ENCODE measurements at places on chromosomes 7 and 10.

GRCh38 chr10:75663947-75664664 lies 232.7 kb downstream of the LRMDA start:
- DNase-seq, result no peak

DNA sequence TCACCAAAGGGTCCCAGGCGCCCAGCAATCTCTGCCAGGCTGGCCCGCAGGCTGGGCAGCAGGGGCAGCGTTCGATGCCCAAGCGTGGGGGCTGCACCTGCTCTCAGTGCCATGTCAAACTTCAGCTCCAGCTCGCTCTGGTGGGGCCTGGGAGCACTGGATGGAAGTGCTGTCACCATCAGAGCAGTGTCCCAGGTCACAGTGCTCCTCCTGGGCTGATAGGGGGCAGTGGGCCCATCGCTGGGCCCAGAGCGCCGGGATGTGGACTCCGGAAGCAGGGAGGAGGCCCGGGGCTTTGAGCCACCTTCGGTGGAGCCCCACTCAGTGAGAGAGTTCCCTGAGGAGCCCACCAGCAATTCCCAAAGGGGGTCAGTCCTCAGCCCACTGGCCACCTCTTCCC lies 2.2 kb downstream of the PRRT4 start:
- DNase-seq, result no peak

DNA sequence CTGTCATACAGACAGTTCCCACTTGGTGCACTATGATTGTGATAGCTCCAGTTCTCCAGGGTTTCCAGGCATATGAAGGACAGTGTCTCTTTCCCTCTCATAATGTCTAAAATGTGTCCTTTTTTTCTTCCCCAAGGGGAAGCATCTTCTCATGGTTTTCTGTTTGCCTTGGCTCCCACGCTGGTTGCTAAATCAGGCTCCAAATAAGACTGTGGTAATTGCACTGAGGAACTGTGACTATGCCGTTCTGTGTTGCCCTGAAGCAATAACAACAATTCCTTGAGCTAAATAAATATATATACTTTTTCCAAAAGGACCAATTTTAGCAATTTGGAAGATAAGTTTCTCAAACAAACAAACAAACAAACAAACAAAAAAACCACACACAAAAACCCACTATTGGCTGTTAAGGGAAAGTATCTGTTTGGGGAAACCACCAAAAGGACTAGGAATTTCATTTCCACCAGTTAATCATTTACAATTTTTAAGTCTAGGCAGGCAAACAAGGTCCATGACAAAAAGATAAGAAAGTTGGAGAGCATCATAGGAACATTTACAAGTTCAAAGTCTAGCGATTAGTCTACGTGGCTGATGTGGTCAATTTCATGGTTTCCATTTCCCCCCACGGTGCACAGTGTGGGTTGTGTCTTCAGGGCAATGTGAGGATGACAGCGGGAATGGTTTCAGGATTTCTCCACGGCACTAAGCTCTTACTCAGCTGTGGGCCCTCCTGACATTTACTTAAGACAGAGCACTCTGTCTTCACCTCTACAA lies 62.4 kb downstream of the THNSL1 start:
- DNase-seq, result no peak

DNA sequence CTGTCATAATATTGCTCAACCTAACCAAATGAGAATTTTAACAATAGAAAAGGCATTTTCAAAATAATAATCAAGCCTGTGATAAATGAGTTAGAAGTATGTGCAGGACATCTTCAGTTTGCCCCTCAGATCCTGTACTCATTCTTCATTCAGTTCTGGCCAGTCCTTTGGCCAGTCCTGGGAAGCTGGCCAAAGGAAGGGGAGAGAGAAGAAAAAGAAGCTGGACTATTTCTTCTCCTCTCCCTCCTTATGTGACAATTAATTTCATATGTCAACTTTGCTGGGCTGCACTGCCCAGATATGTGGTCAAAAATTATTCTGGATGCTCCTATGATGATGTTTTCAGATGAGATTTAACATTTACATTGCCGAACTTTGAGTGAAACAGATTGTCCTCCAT lies 31.6 kb upstream of the ITGB8 start:
- DNase-seq, result no peak

GRCh38 chr10:103481974-103482531 lies 3.0 kb upstream of the CALHM3 start:
- peak; percentile 6 for DNase-seq

DNA sequence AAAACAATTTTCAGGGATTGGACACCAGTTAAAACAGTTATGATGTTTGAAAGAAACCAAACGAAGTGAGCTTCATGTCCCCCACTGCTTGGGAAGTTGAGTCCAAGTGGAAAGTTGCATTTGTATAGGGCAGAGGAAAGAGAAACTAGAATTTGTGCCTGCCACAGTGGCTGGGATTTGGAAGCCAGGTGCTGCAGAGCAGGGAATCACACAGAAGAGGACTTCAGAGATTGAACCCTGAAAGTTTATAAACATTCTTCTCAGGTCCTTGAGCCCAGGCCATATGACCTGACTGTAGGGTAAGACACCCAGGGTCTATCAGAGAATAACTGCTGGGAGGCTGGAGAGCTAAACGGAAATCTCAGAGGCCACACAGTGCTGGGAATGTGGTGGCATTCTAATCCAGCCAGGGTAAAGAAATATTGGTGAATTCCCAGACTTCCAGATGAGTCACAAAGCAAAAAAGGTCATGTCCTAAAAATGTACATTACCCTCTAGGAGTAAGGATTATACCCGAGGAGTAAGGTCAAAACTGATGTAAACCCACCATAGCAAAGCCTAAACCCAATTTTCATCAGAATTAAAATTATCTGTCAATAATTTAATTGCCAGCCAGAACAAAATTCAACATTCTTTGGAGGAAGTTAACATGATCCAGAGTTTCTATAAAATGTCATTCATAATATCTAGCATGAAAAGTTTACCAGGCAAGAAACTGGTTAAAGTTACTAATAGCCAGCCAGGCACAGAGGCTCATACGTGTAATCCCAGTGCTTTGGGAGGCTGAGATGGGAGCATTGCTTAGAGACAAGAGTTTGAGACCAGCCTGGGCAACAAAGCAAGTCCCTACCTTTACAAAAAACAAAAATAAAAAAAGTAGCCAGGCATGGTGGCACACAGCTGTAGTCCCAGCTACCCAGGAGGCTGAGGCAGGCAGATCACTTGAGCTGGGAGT lies 31.2 kb downstream of the TOMM7 start:
- DNase-seq, result no peak

DNA sequence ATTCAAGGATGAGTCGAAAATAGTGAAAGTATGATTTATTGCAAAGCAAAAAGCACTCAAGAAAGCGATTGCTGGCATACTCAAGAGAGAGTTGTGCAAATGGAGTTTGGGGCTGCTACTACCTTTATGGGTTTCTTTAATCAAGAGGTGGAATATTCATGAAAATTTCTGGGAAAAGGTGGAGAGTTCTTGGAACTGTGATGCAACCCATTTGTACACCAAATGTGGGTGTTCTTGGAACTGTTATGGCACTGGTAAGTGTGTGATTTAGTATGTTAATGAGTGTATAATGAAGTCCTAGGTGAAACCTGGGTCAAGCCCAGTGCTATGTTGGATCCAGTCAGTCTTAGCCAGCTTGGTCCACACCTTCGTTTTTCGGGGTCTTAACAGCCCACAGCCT lies 3.4 kb upstream of the VOPP1 start:
- no peak for DNase-seq

- DNase-seq, result peak; percentile 50
These were observed 2.6 kb upstream of the ZNF503 start for GRCh38 chr10:75403939-75404814.

DNA sequence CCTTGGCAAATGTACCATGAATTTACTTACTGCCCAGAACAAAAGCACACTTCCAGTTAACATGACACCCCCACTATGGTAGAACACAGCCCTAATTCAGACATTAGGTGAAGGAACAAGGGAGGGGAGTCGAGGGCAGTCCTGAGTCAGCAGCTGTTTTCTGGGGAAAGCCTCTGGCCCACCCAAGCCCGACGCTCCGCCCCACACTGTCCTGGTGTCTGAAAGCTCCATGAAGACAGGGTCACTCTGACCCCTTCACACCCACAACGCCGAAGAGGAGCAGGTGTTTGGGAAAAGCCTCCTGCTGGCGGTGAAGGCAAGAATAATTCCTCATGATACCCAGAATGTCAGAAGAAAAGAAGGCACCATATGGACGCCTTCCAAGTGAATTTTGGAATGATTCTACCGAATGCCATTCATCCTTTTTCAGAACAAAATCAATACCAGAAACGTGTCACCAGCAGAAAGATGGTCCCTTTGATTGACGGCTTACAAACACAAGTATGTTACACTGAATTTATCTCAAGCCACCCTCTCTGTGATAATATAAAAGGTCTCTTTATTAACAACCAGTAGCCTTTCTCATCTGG lies 172.1 kb downstream of the DIP2C start:
- no peak for DNase-seq

- DNase-seq, result peak; percentile 97
These were observed 11.4 kb upstream of the ZKSCAN1 start for GRCh38 chr7:100003711-100004661.

DNA sequence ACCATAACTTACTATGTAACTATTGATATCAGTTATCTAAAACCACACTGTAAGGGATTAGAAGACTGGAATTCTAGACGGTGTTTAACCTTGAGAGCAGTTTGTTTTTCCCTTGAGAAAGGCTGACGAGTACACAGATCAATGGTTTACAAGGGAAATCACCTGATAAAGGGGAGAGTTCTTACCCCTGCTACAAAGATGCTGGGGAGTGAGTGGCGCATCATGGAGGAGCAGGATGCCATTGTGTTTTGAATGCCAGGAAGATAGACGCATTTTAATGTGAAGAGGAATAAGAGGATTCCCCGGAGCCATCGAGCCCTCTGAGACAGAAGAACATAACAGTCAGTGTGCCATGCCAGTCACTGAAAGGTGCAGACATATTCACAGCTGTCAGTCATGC lies 145.2 kb downstream of the PKD1L1 start:
- no peak for DNase-seq

DNA sequence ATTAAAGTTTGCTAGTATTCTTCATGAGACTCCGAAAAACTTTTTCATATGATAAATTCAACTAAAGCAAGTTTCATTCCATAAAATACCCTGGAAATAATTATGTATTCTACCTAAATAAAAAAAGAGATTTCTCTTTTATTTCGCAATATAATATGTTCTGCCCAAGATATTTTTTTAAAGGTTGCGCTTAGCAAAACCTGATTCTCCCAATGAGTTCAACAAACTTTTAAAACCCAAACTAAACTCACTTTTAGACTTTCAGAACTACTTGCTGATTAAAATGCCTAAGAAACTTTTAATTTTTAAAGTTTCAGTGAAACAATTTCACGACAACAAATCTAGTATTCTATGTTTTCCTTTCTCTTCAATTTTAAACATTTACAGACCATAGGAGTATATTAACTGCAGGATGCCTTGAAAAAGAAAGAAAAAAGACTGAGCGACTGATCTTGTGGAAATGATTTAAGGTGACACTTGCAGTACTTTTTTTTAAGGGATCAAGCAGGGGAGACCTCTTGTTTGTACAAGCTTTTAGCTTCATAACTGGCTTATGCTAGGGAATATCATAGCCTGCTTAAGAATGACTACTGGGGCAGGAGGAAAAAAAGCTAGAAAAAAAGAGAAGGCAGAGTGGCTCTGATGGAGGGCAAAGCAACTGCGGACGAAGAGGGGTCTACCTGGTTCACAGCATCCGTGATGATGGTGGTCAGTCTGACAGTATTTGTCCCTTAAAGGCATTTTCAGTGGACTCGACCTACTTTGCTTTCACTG lies 1.5 kb downstream of the ZNF800 start:
- no peak for DNase-seq

DNA sequence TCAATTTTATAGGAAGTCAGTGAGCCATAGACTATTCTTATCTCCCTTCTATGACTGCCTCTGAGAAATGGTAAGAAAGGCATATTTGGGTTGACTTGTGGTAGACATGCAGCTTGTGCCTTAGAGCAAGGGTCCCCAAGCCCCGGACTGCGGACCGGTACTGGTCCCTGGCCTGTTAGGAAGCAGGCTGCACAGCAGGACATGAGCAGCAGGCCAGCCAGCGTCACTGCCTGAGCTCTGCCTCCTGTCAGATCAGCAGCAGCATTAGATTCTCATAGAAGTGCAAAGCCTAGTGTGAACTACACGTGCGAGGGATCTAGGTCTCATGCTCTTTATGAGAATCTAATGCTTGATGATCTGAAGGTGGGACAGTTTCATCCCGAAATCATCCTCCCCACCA lies 180.6 kb downstream of the SND1 start:
- no peak for DNase-seq

- no peak for DNase-seq
These were observed 105.1 kb upstream of the TCF7L2 start for GRCh38 chr10:112844681-112845544.

DNA sequence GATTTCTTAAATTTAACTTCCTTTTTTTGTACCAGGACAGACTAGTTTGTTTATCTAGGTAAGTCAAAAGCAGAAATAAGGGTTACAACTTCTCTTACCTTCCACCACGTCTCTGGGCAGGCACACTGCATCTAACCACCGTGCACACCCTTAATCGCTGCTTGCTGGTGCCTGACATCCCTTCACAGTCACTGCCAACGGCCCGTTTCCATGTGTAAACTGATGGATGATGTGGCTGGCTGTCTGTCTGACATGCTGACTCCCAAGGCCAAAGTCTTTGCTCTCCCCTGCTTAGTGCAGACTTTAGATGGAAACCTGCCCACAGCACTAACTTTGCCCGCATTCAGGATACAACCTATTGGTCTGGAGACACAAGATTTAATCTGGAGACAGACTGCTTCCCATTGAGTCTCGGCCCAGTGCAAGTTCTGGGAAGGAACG lies 1.1 kb downstream of the TMEM273 start:
- DNase-seq, result no peak

DNA sequence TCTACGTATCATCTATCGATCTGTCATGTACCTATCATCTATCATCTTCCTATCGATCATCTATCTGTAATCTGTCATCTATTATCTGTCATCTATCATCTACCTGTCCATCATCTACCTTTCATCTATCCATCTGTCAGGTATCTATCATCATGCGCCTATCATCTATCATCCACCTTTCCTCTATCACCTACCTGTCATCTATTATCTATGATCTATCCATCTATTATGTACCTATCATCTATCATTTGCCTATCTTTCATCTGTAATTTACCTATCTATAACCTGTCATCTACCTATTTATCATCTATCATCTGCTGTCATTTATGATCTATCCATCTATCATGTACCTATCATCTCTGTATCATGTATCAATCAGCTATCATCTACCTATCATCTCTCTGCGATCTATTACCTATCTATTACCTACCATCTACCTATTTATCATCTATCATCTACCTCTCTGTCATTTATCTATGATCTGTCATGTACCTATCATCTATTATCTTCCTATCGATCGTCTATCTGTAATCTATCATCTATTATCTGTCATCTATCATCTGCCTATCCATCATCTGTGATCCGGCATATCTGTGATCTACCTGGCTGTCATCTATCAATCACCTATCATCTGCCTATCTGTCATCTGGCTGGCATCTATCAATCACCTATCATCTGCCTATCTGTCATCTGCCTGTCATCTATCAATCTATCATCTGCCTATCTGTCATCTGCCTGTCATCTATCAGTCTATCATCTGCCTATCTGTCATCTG lies 1.6 kb upstream of the VIPR2 start:
- DNase-seq, result no peak

GRCh38 chr10:8128511-8128910 lies 74.0 kb downstream of the GATA3 start:
- DNase-seq, result no peak

- no peak for DNase-seq
These were observed 68.5 kb downstream of the AGK start for GRCh38 chr7:141619745-141620144.

GRCh38 chr10:9188022-9188810 lies 1133.7 kb downstream of the GATA3 start:
- DNase-seq, result no peak

GRCh38 chr10:28545967-28546644 lies 13.2 kb downstream of the WAC start:
- DNase-seq, result no peak

All from NCI-H1417 (cell line).